ENCODE measurements at places on chromosomes 16 and 17.
A peak's percentile ranks its signal among the peaks of the same experiment; 100 is the strongest.

DNA sequence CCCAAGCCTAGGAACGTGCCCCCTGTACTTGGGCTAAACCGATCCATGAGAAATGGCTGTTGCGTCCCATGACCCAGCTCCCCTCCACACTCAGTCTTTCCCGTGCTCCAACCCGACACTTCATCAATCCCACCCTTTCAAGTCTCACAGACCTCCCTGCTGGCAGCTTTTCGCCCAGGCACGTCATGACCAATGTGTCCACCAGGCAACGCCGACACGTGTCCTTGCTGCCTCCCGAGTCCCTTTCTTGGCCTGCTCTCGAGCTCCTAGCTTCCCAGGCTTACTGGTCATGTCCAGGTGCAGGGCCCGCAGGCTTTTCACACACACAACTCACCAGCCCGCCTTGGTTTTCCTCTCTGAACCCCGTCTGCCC lies 12.2 kb downstream of the MNT start:
- DNase-seq = no peak

DNA sequence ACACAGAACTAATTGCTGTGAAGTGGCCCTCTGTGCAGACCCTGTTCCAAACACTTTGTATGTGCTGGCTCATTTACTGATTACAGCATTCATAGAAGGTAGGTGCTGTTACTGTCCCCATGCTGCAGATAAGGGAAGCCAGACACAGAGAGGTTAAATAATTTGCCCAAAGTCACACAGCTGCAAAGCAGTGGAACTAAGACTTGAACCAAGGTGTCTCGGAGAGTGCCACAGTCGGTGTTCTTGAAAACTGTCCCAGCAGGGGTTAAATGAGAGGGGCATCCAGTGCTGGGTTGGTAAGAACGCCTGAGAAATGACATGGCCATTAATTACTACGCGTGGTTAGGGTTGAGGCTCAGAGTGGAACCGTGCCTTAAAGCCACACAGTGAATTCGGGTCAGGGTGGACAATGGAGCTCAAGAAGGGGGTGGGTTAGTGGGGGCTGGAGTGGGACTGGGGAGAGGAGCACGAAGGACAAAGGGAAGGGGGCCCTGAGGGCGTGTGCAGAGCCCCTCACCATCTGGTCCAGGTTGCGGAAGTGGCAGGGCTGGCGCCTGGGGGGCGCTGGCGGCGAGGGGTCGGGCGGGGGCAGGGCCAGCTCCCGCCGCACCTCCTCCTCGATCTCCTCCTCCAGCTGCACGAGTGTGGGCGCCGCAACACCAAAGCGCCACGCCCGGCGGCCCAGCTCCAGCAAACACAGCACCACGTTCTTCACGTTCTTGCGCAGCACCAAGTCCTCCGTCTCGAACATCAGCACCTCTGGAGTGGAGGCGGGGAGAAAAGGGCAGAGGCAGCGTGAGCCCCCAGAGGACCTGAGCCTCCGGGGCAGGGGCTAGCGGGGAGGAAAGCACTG lies 3.3 kb downstream of the GAS2L2 start:
- DNase-seq = peak; percentile 43

- no peak for DNase-seq
These were observed 42.0 kb downstream of the ADCY7 start for GRCh38 chr16:50308237-50308965.

- DNase-seq = no peak
These were observed 27.7 kb downstream of the USP7 start for GRCh38 chr16:8935989-8936388.

DNA sequence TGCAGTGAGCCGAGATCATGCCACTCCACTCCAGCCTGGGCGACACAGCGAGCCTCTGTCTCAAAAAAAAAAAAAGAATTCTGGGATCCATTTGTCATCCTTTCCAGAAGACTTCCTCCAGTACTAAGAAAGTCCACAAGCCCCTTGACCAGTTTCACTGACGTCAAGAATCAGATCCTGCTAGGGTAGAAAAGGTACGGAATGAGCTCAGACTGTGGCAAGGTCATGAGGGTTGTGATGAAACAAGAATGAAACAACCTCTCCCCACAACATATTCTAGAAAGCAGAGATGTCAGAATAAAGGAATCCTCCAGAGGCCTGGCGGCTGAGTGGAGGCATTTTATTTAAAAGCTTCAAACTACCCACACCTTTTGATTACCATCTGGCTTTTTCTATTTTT lies 29.9 kb downstream of the TRAF4 start:
- DNase-seq = no peak

DNA sequence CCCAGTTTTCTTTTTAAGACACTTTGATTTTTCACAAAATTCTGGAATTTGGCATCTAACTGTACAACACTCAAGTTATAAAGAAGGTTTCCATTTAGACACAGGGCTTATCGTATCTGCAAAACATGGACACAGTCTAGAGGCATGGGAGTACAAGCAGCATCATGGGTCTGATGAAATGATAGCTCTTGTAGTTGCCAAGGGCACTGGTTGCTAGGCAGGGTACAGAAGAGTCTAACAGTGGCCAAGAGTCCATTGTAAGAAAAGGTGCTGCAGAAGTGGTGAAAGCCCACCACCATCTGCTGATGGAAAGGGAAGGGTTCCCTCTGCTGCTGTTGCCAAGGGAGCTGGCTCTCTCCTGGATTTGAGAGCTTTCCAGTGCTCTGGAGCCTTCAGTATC lies 20.8 kb downstream of the MYOCD start:
- DNase-seq = no peak

DNA sequence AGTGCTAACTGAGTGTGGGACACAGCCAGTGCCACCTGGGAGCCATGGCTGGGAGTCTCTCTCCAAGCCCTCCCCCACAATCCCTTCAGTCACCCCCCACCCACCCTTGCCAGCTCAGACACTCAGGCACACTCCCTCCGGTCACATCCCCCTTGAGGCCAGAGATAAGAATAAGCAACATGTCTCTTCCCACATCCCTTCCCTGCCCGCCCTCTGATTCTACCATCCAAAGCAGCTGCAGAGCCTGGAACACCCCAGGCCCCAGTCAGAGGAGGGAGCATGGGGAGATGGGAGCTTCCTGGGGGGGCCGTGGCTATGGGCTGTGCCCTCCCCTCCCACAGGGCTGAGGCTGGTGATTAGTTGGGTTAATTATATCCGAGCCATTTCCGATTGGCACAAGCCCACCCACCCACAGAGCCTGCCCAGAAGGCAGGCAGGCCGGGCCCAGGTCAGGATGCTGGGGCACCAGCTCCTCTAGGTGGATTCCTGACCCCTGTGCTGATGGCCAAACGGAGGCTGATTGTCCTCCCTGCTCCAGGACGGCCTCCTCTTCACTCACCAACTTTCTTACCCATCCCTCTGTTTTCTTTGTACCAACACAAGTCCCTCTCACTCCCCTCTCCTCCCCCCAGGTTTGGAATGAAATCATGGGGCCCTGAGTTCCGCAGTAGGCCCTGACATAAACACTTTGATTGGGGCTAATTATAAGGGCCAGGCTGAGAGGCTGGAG lies 28.6 kb upstream of the MEIOC start:
- no peak for DNase-seq
